ENCODE measurements at places on chromosomes 2 and 18.

- no peak for DNase-seq
Measured at GRCh38 chr18:2070631-2071030, 500.7 kb downstream of the METTL4 start.

GRCh38 chr18:62828091-62828640 is 112.8 kb downstream of the PHLPP1 start:
- DNase-seq = no peak

DNA sequence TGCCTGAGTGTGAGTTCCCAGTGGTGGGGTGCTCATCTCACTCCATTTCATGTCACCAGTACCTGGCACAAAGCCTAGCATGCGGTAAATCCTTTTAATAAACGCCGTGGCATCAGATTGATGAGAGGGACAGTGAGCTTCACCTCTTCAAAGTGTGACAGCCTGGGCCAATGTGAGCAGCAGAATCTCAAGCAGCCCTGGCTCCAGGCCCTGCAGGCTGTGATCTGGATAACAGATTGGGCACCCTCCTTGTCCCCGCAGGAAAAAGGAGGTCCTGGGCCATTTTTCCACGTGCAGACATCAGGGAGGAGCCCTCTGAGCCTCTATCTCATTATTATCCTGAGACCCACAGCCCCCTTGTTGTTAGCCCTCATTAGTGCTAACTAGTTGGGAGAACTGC is 34.8 kb downstream of the TET3 start:
- no peak for DNase-seq

GRCh38 chr18:32373995-32374394 is 96.7 kb downstream of the GAREM1 start:
- DNase-seq = peak; percentile 63

- peak; percentile 26 for DNase-seq
Measured at GRCh38 chr18:9147440-9148202, 11.0 kb downstream of the ANKRD12 start.

DNA sequence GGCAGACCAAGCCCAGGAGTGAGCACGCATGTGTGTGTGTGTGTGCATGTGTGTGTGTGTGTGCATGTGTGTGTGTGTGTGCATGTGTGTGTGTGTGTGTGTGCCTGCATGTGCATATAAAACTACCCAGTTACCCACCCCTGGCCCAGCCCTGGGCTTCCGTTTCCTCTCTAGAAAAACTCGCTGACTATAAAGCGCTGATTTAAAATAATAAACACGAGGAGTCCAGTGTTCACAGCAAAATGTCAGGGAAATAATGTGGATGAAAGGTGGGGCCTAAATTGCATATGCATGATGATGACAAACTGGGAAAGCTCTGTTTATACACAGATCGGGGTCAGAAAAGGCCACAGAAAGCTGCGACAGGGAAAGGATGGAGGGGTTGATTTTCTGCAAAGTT is 7.5 kb downstream of the ADCY3 start:
- DNase-seq = no peak

- peak; percentile 86 for DNase-seq
Measured at GRCh38 chr2:71000780-71001591, 6.3 kb upstream of the TEX261 start.

- no peak for DNase-seq
Measured at GRCh38 chr18:57432751-57433400, 2.3 kb upstream of the ONECUT2 start.

- no peak for DNase-seq
Measured at GRCh38 chr2:1461507-1462390, 48.5 kb downstream of the TPO start.

- no peak for DNase-seq
Measured at GRCh38 chr2:122072666-122073065, 317.2 kb downstream of the TSN start.

Data from HEK293T (cell line).